ENCODE measurements at places on chromosomes 12 and 14.

DNA sequence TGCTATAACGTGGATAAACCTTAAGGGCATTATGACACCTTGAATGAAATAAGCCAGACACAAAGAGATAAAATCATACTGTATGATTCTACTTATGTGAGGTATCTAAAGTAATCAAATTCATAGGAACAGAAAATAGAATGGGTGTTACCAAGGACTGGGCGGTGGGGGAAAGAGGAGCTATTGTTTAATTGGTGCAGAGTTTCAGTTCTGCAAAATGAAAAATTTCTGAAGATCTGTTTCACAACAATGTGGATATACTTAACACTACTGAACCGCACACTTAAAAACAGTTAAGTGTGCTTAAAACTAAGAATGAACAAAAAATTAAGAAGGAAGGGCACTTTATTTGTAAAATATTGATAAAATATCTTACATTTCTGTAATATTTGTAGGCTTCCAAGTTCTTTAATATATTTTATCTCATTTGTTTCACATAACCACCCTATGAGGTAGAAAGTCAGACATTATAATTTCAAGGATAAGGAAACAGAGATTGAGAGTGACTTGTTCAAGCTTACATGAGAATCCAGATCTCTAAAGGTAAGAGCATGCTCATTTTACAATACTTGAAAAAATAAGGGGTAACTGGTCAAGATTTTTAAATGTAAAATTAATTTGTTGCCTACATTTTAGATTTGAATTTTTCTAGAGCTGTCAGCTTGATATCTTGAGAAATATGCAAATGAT is 14.9 kb downstream of the LTA4H start:
- DNase-seq: no peak

DNA sequence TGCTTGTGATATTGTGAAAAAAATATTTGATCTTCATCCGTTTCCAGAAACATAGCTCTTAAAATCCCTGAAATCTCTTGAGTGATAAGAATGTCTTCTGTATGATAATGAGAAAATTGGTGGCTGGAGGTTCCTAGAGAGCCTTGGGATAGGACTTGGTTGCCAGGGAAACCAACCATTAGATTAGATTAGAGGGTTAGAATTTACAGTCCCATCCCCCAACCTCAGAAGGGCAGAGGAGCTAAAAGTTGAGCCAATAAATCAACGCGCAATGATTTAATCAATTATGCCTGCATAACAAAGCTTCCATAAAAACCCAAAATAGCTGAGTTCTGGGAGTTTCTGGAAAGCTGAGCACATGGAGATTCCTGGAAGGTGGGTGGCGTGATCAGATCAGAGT is 10.6 kb downstream of the SEL1L start:
- DNase-seq: no peak

GRCh38 chr12:63844391-63845341 is at the start of gene SRGAP1:
Gene SRGAP1, plus strand, starts transcription at chr12:63844700. Its CDS starts 117 bp downstream, at chr12:63844817.
- DNase-seq: peak; percentile 58

DNA sequence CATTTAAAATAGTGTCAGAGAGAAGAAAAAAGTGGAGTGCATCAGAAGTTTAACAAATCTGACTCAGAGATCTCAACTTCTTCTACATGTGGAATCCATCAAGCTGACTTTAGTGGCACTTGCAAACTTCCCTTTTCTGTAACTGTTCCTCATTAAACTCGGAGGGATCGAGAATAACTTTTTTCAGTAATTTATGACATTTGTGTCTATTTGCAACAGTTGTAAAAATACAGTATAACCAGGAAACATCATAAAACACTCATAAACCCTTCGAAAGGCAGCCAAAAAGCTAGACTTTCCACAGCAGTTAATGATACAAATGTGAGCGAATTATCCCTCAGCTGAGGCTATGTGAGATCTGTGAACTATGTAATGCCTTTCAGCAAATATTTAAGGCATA is 1936.8 kb upstream of the SEL1L start:
- no peak for DNase-seq

DNA sequence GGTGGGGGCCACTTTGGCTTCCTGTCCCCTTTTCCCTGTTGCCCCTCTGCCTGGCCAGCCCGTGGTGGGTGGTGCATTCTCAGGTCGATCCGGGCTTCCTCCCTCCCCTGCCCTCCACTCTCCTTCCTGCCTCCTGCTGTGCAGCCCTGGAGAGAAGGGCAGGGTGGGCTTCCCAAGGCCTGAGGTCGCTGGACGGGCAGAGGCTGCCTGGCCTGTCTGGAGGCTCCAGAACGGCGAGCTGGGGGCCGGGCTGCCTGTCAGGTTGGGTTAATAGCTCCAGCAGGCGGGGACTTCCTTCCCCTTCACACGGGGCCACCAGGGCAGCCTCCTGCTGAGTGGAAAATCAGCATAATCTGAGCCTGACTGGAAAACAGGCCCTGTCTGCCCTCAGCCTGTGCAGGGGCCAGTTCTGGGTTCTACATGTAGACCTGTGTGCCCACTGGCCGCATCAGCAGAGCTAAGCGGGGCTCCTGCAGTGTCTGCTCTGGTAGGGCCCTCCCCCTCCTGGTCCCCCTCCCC is 11.3 kb downstream of the KIF26A start:
- no peak for DNase-seq

- DNase-seq: no peak
These were observed 13.0 kb downstream of the ISCU start for GRCh38 chr12:108575199-108575912.

DNA sequence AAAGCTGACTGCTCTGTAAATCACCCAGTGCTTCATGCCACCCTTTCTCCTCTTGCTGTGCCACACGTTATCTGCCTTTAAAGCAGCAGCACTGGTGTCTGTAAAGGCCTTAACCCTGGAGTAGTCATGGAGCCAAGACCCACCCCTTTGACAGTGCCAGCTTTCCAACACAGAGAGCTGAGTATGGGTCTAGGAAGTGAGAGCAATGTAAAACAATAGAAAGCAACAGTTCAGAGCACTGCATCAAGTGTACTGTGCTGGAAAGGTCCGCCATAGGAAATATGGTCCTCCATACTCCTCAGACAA is 139.5 kb downstream of the DAD1 start:
- no peak for DNase-seq

- DNase-seq: no peak
These were observed 8.6 kb upstream of the ASB2 start for GRCh38 chr14:93984987-93985410.

DNA sequence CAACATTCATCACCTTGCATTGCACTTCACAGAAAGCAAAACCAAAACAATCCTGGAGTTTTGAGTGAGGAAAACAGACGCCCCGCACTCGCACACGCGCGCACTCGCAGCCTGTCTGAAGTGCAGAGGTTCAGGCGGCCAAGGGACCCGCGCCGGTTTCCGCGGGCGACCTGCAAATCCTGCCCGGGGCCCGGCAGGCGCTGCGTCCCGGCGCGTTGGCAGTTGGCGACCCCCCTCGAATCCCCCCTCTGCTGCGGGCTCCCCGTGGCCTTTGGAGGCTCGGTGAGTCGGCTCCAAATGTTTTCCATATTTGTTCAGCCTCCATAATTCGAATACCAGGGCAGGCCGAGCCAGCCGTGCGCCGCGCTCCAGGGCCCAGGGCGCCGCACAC is at the start of gene SSPN:
Gene SSPN, plus strand, starts transcription at position 324 of the 391 bp plus-strand sequence. CDS start 100 bp downstream, outside the sequence.
- DNase-seq: peak; percentile 39

- no peak for DNase-seq
These were observed 46.6 kb upstream of the TMEM233 start for GRCh38 chr12:119547001-119547400.
